ENCODE measurements at places on chromosomes 2 and 18.

GRCh38 chr2:167181134-167181533 is 292.9 kb downstream of the XIRP2 start:
- no peak for DNase-seq

GRCh38 chr2:239305771-239306170 is 95.0 kb downstream of the HDAC4 start:
- DNase-seq = no peak

- DNase-seq = no peak
These were observed 17.2 kb downstream of the GKN2 start for GRCh38 chr2:68935471-68935870.

DNA sequence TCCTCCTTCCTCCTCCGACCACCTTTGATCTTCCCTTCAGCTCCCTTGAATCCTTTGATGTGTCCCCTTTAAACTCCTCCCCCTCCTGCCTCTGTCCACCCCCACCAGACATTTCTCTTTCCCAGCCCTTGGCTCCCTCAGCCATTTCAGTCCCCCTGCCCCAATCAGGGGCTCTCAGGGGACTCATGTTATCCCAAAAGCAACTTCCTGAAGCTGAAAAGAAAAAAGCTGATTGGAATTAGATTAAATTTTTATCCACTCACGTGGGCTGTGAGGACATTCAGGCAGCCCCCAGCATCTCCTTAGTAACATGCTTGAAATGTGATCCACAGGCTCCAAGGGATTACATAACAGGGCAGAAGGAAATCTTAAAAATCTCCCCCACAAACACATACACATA is 81.3 kb downstream of the NEURL3 start:
- DNase-seq = no peak

- no peak for DNase-seq
These were observed 66.1 kb downstream of the CHST9 start for GRCh38 chr18:27118973-27119372.

GRCh38 chr2:231935207-231935524 is 9.0 kb upstream of the NPPC start:
- DNase-seq = no peak

GRCh38 chr18:63105636-63106316 is 213.8 kb downstream of the BCL2 start:
- DNase-seq = no peak

All from suppressor macrophage treated with lipopolysaccharide for 4 hours (primary cell).